ENCODE measurements at places on chromosomes 7 and 10. TPM values are rescaled to one million over a fixed set of nuclear protein-coding genes. Genes with fewer than 3 reads are reported as not detected.

Gene CDH23
- total RNA-seq, result not detected

Gene CYREN
- total RNA-seq, result 26.4 TPM

Gene ORAI2
- 72.5 TPM for total RNA-seq

Gene SVIL
- total RNA-seq, result 0.22 TPM

Gene RBP4
- not detected for total RNA-seq

Gene ASNS
- 29.4 TPM for total RNA-seq

Gene CYP3A4
- total RNA-seq, result not detected

Gene TDRD1
- not detected for total RNA-seq

Gene BBIP1
- total RNA-seq, result 29.0 TPM

Gene UCMA
- not detected for total RNA-seq

GRCh38 chr7:150901160-150902035 lies 49.1 kb downstream of the AOC1 start:
- H3K36me3 ChIP-seq, result no peaks in the 10 kb centered on the region
- peaks cover 12% of the 10 kb centered on the region for H3K4me1 ChIP-seq
- no peak overlapping the region for H3K4me3 ChIP-seq
- H3K27ac ChIP-seq, result no peak overlapping the region

- no peaks in the 10 kb centered on the region for H3K36me3 ChIP-seq
- H3K27ac ChIP-seq, result no peak overlapping the region
- H3K4me3 ChIP-seq, result no peak overlapping the region
- H3K4me1 ChIP-seq, result peaks cover 8% of the 10 kb centered on the region
Measured at GRCh38 chr10:110818311-110819256, 53.1 kb upstream of the PDCD4 start.

DNA sequence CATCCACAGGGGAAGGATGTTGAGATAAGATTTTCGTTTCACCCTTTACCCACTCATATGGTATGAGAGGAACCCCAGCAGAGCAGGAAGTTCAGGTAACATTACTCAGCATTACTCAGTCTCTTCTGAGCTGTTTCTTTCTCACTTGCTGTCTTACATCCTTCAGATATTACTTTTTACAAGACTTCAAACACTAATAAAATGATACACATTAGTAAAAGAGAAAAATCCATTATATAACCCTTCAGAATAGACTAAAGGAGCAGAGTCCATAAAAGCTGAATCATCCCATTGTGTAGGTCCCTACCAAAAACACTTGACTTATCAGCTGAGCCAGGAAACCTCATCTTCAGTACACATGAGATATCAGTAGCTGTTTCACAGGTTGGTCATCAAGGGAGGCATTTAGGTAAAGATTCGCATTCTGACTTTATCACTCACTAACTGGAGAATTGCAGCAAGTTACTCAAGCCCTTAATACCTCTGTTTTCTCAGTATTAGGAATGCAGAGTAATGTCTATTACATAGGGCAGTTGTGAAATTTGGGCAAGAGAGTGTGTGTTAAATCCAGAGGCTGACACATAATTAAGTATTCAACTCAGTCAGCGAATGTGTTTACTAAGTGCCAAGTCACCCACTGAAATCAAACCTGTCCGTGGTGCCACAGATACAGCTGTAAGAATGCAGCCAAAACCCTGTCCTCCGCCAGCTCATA lies 44.7 kb downstream of the KLF6 start:
- H3K27me3 ChIP-seq, result no peaks in the 10 kb centered on the region
- no peak overlapping the region for H3K27ac ChIP-seq
- H3K36me3 ChIP-seq, result no peaks in the 10 kb centered on the region
- peaks cover 25% of the 10 kb centered on the region for H3K4me1 ChIP-seq

DNA sequence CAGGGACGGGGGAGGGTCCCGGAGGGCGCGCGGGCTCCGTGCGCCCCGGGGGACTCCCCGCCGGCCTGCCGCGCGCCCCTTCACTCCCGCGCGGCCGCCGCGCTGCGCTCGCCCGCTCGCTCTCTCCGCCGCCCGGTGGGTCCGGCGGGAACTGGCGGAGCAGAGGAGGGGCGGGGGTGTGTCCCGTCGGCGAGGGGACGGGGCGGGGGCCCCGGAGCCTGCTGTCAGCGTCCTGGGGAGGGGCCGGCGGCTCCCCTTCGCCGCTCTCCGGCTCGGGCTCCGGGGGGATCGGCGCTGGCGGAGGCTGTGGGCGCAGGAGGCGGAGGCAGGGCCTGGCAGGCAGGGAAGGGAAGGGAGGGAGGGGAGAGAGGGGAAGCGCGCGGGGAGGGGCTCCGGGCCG lies at the start of gene SH3PXD2A:
Gene SH3PXD2A (minus strand): TSS at position 153 of the 400 bp plus-strand sequence. CDS start 310 bp downstream, outside the sequence.
- H3K4me3 ChIP-seq, result peak within 1 kb of the TSS; percentile 97
- no peaks in the 10 kb centered on the region for H3K27me3 ChIP-seq

DNA sequence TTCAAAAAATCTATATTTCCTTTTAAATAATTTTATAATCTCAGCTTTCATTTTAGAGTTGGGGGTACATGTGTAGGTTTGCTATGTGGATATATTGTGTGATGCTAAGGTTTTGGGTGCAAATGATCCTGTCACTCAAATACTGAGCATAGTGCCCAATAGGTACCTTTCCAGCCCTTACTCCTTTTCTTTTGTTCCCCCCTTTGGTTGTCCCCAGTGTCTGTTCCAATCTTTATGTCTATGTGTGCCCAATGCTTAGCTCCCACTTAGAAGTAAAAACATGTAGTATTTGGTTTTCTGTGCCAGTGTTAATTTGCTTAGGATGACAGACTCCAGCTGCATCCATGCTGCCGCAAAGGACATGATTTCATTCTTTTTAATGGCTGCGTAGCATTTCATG lies 103.6 kb downstream of the ZEB1 start:
- no peaks in the 10 kb centered on the region for H3K27me3 ChIP-seq
- no peak overlapping the region for H3K27ac ChIP-seq
- H3K4me1 ChIP-seq, result peaks cover 84% of the 10 kb centered on the region
- H3K36me3 ChIP-seq, result peaks cover 6% of the 10 kb centered on the region
- no peak overlapping the region for H3K4me3 ChIP-seq

DNA sequence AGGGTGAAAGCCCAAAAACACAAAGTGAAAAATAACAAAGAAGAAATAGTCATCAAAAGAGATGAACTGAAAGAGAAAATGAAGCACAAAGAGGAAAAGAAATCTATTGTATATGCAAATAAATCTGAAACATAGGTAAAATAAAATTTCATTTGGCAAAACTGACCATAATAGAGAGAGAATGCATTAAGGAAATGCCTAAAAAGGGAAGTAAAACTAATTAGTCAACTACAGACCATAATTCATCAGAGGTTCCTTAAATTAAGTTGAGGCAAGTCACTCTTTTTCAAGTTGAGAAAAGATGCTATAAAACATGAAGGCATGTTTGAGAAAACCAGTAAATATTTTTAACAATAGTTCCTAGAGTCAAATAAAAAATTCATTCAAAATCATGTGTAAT lies 233.3 kb downstream of the LRRN3 start:
- H3K27me3 ChIP-seq, result no peaks in the 10 kb centered on the region
- no peaks in the 10 kb centered on the region for H3K36me3 ChIP-seq
- H3K4me3 ChIP-seq, result no peak overlapping the region
- H3K4me1 ChIP-seq, result peaks cover 13% of the 10 kb centered on the region
- no peak for DNase-seq

GRCh38 chr7:94400643-94401427 lies 6.1 kb downstream of the COL1A2 start:
- H3K36me3 ChIP-seq, result peaks cover 94% of the 10 kb centered on the region
- DNase-seq, result no peak
- peak overlapping the region; percentile 90 for H3K27ac ChIP-seq
- peak overlapping the region; percentile 100 for H3K4me3 ChIP-seq

DNA sequence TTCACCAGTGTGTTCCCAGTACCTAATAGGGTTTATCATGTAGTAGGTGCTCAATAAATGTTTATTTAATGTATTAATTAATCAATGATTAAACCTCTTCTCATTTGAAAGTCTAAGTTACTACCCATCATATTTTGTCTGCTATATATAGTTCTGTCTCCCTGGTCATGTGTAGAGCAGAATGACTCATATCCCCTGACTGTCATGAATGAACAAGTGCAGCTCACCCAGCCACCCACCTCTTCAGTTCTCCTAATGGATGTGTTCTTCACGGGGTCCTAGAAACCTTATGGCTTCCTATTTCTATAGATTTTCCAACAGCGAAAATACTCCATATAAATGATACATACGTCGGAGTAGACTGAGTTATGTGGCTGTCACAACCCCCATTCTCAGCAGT lies 64.5 kb downstream of the HIF1AN start:
- no peak for DNase-seq
- H3K27ac ChIP-seq, result no peak overlapping the region
- no peak overlapping the region for H3K4me3 ChIP-seq

- peaks cover 6% of the 10 kb centered on the region for H3K36me3 ChIP-seq
- H3K4me1 ChIP-seq, result peaks cover 38% of the 10 kb centered on the region
- H3K27me3 ChIP-seq, result no peaks in the 10 kb centered on the region
- DNase-seq, result no peak
Measured at GRCh38 chr7:90701021-90701420, 104.9 kb downstream of the CDK14 start.

- no peaks in the 10 kb centered on the region for H3K27me3 ChIP-seq
- H3K4me1 ChIP-seq, result peaks cover 30% of the 10 kb centered on the region
- no peak overlapping the region for H3K27ac ChIP-seq
Measured at GRCh38 chr7:84256571-84256971, 62.0 kb upstream of the SEMA3A start.

GRCh38 chr7:86920154-86920553 lies 139.3 kb downstream of the ELAPOR2 start:
- no peak overlapping the region for H3K27ac ChIP-seq
- no peaks in the 10 kb centered on the region for H3K36me3 ChIP-seq
- H3K4me1 ChIP-seq, result no peaks in the 10 kb centered on the region
- no peak for DNase-seq

GRCh38 chr10:77428691-77429395 lies 208.8 kb downstream of the KCNMA1 start:
- peak; percentile 52 for DNase-seq
- no peaks in the 10 kb centered on the region for H3K27me3 ChIP-seq

DNA sequence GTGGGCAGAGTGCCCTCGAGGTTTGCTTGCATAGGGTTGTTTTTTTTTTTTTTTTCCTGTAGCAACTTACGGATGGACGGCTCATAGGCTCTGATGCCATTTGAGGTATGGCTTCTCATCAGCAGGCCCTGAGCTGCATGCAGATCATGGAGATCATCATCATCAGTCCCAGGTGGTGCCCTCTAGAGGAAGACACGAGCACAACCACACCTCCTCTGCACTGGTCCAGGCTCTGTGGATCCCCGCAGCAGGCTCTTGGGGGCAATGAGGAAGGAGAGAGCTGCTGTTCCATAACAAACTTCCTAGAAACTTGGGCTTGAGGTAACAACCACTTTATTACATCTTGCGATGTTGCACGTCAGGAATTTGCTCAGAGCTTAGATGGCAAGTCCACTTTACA lies 132.7 kb upstream of the CXCL12 start:
- peaks cover 16% of the 10 kb centered on the region for H3K4me1 ChIP-seq
- DNase-seq, result no peak
- peaks cover 1% of the 10 kb centered on the region for H3K27me3 ChIP-seq
- H3K4me3 ChIP-seq, result no peak overlapping the region

GRCh38 chr7:97008275-97008917 lies 3.0 kb downstream of the DLX6 start:
- no peak for DNase-seq
- no peaks in the 10 kb centered on the region for H3K4me1 ChIP-seq
- no peak overlapping the region for H3K27ac ChIP-seq
- no peaks in the 10 kb centered on the region for H3K36me3 ChIP-seq

DNA sequence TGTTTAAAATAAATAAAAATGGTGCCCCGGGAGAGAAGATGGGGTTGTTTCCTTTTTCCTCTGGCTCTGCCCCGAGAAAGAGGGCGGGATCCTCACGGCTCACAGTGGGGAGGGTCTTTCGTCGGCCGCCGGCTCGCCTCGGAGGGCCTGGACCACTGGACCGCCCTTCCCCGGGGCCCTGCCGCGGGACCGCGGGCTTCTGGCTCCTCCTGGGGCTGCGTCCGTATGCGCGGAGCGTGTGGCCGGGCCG lies 3.5 kb upstream of the IGF2BP3 start:
- no peaks in the 10 kb centered on the region for H3K36me3 ChIP-seq
- H3K27me3 ChIP-seq, result peaks cover 34% of the 10 kb centered on the region
- peaks cover 30% of the 10 kb centered on the region for H3K4me1 ChIP-seq
- H3K4me3 ChIP-seq, result peak overlapping the region; percentile 89
- H3K27ac ChIP-seq, result no peak overlapping the region
- DNase-seq, result no peak
